ENCODE measurements at places on chromosomes 3 and 15.
A peak's percentile ranks its signal among the peaks of the same experiment; 100 is the strongest.

DNA sequence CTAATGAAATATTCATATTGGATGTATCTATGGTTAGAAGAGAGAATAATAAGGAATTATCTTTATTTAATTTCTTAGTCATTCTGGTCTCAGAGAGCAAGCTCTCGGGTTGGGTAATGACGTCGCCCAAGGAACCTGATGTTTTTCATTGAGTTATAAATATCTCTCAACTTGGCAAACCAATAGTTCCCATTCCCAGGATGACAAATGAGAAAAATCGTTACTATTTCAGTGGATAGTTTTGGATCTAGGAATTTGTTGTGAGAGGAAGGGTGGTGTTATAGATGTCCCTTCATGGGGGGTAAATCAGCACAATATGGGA, 162.9 kb upstream of the NR2E3 start:
- DNase-seq: no peak

DNA sequence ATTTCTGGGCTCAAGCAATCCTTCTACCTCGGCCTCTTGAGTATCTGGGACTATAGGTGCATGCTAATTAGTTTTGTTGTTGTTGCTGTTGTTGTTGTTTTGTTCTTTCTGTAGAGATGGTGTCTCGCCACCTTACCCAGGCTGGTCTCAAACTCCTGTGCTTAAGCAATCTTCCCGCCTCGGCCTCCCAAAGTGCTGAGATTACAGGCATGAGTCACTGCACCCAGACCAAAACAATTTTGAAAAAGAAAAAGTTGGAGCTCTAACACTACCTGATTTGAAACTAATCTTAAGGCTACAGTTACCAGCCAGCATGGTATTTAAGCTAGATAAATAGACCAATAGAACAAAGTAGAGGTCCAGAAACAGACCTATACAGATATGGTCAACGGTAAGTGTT, 29.8 kb downstream of the KPNA1 start:
- DNase-seq: no peak

DNA sequence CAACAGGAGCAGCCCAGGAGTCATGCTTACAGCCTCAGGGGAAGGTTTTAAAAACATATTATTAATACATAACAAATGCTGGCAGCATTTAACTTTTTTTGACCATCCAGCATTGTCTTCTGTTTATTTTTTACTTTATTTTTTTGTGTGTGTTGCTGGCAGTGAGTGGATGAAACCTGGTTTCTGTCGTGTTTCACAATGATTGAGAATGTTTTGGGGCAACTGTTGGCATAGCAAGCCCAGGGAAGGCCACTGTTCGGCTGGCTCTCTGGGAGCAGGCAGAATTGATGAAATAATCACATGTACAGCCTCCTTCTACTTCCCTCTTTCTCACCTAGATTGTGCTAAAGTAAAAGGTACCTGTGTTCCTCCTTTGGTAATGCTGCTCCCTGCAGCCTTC, 190.2 kb downstream of the NR1D2 start:
- no peak for DNase-seq

GRCh38 chr15:85748176-85748575, 46.5 kb downstream of the KLHL25 start:
- no peak for DNase-seq

GRCh38 chr15:88623061-88623460, 1.9 kb downstream of the AEN start:
- DNase-seq: peak; percentile 81

GRCh38 chr3:127722091-127722784, 49.5 kb downstream of the ABTB1 start:
- DNase-seq: no peak

DNA sequence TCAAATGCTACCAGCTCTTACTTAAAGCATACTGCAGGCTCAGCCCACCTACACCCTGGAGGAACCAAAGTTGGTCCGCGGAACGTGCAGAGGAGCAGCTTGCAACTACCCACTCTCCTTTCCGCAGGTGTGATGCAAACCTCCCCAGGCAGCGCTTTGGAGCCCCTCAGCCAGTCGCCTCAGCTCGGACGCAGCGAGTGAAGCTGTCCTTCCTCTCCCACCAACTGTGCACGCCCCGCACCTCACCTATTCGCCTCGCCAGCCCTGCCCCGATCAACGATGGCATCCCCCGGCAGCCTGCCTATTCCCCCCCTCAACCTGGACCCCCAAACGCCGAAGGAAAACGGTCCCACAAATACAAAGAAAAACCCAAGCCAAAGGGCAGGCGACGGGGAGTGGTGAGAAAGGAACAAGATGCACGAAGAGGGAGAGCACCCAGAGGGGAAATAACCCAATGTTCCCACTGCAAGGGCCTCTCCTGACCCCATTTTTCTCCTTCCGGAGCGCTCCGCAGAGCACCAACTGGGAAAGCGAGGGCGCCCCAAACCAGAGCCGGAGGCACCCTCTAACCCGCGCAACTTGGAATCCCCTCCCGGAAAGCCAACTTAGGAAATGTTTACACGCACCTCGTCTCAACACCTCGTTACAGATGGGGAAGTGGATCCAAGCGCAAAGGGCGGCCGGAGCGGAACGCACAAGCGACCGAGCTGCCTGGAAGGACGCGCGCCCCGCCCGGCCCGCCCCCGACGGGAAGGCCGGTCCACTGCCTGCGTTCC, 665 bp downstream of the GLB1 start:
- DNase-seq: peak; percentile 50

GRCh38 chr15:34019369-34019990, 19.5 kb downstream of the AVEN start:
- no peak for DNase-seq

- no peak for DNase-seq
Measured at GRCh38 chr3:127734754-127735473, 62.2 kb downstream of the ABTB1 start.

GRCh38 chr3:184812662-184813042, 686 bp downstream of the VPS8 start:
- DNase-seq: peak; percentile 19

- DNase-seq: no peak
Measured at GRCh38 chr3:16334909-16335308, 69.9 kb downstream of the OXNAD1 start.

DNA sequence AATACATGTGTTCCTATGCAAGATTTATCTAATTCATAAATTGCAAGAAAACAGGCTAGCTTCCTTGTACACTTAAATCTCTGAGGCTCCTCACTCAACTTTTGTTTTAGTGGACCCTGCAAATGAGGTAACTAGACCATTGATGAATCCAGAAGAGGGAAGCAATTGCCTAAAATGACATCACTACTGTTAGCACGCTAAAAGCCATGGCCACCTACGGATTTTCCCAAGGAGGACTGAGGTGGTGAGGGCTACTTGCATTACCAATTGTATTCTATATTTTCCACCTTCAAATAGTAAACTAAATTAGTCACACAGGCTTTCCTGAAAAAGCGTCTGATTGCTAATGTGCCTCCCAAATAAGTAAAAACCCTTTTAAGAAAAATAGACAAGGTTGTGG, 140.7 kb downstream of the GADL1 start:
- no peak for DNase-seq

- DNase-seq: no peak
Measured at GRCh38 chr3:8094415-8094814, 407.2 kb upstream of the LMCD1 start.

DNA sequence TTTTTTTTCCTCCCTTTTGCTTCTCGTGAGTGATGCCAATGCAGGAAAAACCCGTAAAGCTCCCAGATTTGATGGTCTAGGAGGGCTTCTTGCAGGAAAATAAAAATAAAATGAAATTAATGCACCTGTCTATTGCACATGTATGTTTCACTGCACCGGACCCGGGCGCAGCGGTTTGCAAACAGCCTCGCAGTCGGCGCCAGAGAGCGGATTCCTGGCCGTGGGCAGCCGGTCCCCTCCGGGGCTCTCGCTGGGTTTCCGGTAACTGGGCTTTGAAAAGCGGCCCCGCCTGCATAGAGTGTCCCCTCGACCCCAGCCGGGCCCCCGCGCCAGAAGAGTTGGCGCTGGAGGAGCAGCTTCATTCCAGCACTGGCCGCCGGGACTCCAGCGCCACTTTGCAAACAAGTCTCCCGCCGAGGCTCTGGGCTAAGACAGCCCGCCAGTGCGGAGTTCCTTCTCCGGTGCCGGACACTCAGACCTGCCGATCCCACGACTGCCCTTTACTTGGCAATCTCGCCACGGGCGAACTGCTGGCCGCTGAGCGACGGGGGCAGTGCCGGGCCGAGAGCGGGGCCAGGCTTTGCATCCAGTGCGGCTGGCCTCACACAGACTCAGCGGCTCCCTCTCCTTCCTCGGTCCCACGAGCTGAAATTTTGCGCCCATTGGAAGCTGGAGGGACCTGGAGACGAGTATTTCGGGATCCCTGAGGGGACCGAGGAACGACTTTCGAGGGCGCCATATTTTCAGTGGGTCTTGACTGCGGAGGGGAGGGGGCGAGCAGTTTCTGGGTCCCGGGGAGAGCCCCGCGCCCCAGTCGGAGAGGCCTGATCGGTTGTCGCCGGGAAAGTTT, 225.9 kb upstream of the C2CD4B start:
- peak; percentile 14 for DNase-seq

GRCh38 chr15:88649286-88649733, 10.5 kb downstream of the ISG20 start:
- DNase-seq: peak; percentile 76

GRCh38 chr15:31314380-31314779, 12.3 kb upstream of the KLF13 start:
- no peak for DNase-seq

- DNase-seq: no peak
Measured at GRCh38 chr3:197317250-197317963, 19.0 kb upstream of the DLG1 start.

GRCh38 chr3:177378168-177378567, 180.9 kb upstream of the TBL1XR1 start:
- no peak for DNase-seq

GRCh38 chr3:128372281-128372680, 94.4 kb downstream of the DNAJB8 start:
- no peak for DNase-seq

GRCh38 chr15:84772031-84772430, 23.6 kb downstream of the ZNF592 start:
- no peak for DNase-seq

All from stimulated activated CD4-positive, alpha-beta T cell treated with anti-CD3 and anti-CD28 coated beads, Interleukin-4, amount 100 ng/mL, for 24 hours (primary cell).